ENCODE measurements at places on chromosomes 7 and 10.

DNA sequence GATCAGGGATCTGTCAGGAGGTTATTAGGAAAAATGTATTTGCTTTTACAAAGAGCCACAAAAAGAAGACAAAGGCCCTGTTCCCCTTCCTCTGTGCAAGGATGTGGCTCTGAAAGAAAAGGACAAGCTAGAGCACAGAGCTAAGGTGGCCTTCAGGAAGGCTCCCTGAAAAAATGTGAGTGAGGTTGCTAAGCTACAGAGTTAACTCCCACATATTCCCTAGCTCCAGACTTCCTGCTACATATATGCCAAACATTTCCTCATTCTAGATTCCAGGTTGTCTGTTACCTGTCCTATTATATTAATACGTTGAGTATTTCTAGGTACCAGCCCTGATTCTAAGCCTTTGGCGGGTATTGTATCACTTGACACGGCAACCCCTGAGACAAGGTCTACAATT is 369.0 kb downstream of the PARD3 start:
- no peak for DNase-seq

DNA sequence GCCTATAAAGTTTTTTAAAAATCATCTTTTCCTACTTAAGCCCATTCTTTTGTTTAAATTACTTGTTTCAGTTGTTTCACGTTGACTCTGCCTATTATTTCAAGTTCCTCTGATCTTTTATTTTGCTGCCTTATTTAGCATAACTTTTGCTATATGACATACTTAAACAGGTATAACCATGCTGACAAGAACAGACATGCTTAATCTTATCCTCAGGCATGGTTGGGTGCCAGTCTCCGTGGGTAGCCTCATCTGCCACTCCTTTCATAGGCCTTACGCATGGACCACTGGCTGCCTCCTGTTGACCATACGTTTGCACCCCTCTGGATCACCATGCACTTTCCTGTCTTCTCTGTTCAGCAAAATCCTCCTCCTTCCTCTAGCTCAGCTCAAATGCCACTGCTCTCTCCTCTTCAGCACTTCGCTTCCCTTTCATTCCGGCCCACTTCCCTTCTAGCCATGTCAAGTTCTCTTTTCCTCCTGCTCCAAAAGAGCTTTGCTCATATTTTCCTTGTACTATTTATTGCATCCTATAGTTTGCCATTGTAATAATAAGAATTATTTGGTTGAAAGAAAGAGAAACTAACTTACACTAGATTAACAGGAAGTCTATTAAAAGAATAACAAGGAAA is 10.0 kb upstream of the TSPAN33 start:
- no peak for DNase-seq

GRCh38 chr7:155947051-155947450 is 134.8 kb upstream of the SHH start:
- DNase-seq: no peak

DNA sequence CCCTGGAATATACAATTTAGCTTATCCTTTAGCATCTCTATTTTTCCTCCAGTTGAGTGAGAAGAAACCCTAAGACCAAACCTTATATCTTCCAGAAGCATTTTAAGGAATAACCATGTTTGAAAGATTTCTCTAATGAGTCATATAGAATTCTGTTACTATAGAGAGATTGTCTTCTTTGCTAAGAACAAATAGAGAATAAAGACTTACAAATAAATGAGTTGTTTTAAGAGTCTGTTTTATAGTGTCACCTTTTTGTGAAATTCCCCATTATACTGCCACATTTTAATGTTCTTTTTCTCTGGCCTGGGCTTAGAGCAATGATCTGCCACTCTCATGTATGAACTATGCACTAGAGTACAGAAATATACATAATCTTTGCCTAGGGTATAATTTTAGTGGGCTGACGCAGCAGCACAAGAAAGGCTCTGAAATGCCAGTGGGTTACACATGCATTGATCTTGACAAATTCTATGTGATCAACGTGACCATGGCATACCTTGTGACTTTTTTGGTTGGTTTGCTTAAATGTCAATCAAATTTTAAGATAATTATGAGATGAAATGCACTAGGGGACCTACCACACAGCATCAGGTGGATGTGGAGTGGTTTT is 145.1 kb upstream of the MKLN1 start:
- no peak for DNase-seq

DNA sequence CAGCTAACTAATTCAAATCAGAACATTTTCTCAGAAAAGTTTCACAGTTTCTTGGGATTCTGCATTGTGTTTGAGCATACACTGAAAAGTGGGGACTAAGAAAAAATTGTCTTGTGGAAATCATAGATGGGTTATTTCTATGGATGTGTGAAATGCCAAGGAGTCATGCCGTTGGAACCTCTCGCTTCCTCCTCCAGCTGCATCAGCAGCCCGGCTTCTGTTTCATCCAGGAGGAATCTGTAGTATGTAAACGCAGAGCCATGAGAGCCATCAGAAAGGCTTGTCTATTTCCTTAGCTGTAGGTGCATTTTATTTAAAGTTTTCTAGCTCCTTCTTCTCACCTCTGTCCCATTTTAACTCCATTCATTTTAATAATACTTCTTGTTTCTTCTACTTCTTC is 1144.1 kb downstream of the GATA3 start:
- no peak for DNase-seq

GRCh38 chr7:84261509-84261908 is 66.9 kb upstream of the SEMA3A start:
- no peak for DNase-seq

DNA sequence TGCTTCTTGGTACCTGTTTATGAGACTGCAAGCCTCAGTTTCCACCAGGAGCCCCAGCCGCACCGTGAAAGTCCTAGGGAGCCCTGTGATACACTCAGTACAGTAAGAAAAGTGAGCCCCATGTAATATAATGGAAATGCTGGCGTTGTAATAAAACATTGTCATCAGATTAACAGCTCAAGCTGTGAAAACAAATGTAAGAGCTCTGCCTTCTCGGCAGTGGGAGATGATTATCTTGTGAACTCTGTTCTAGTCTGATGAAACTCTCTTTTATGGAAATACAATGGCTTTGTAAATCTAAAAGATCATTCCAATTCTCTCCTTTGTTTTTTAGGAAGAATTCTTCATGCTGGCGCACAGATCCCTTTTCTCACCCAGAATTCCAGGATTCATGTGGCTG is 299.9 kb downstream of the ABCA13 start:
- DNase-seq: no peak

DNA sequence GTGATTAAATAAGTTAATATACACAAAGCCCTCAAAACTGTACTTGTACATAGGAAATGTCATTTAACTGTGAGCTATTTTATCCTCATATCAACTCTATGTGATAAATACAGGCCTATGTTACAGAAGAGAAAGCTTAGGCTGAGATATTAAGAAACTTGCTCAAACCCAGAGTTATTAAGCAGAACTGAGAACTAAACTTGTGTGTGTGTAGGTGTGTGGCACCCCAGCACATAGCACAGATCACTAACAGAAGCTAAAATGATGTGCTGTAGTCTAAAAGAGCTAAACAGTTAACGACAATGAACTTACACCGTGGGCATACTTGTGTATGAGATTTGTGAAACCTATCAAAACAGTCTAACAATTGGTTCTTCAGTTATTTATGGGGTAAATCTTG is 34.5 kb downstream of the MTPN start:
- no peak for DNase-seq

GRCh38 chr10:22527520-22527919 is 182.2 kb downstream of the SPAG6 start:
- no peak for DNase-seq

GRCh38 chr7:23315366-23315765 is 16.2 kb downstream of the MALSU1 start:
- DNase-seq: no peak

- DNase-seq: no peak
These were observed 73.2 kb downstream of the SPDYE5 start for GRCh38 chr7:75565132-75565837.

DNA sequence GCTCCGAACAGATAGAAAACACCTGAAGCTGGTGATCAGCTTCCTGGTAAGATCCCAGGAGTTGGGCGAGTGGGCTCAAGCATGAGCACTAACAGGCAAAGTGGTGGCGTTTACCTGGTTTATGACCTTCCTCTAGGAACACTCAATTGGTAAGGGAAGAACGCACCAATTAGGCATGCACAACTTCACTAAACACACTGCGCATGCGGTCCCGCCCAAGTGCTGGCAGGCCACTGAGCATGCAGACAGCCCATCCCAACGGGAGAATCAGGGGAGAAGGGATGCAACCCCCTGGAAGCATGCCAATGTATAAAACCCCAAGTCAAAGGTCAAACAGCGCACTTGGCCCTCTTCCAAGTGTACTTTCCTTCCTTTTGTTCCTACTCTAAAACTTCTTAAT is 70.4 kb downstream of the LYZL2 start:
- DNase-seq: no peak

- DNase-seq: no peak
These were observed 25.5 kb downstream of the PRR15 start for GRCh38 chr7:29588900-29589696.

- DNase-seq: no peak
These were observed 3.8 kb downstream of the WDR91 start for GRCh38 chr7:135207406-135208101.

DNA sequence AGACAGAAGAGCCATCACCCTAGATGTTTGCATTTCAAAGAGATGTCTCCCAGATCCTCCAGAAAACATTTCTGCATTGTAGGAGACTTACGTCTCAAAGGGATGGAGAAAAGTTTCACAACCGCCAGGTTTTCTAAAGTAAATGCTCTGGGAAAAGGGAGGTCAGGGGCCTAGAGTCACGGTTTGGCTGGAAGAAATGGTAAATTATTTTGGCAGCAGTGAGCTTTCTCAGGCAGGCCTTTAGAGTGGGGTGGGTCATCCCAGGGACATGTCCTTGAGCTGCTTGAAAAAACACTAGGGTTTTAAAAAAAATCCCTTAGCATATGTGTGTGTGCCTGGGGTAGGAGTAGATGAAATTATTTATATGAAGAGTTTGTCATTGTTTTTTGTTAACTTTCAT is 728.8 kb downstream of the TYW1 start:
- no peak for DNase-seq

DNA sequence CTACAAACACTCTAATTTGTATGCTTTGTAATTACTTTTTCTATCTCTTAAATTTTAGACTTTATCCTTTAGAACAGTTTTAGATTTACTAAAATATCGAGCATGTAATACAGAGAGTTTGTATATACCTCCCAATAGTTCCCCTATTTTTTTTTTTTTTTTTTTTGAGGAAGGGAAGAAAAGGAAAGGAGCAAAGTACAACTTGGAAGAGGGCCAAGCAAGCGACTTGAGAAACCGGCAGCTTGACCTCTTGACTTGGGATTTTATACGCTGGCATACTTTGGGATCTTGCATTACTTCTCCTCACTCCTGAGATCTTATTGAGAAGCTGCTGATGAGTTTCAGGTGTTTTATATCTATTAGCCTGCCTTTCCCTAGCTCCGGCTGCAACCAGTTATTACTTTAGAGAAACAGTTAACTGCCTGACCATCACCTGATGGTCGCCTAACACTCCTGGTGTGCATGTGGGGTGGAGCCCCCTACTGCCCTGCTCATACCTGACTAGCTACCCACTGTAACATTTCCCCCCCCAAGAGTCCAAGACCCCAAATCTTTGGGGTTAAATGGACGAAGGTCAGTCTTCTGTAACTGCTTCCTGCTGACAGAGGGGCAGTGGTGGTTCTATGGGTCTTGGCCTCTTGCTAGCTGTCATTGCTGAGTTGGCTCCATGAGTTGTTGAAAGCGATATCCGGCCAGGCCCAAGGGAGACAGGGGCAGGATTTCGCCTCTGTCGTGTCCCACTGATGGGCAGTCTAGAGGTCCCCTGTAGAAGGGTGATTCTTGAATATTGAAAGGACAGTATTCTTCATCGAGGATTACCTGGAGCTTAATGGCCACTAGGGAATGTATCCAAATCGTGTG is 28.5 kb downstream of the MKLN1 start:
- no peak for DNase-seq

- DNase-seq: no peak
These were observed 252.2 kb downstream of the WDR37 start for GRCh38 chr10:1308173-1308961.

DNA sequence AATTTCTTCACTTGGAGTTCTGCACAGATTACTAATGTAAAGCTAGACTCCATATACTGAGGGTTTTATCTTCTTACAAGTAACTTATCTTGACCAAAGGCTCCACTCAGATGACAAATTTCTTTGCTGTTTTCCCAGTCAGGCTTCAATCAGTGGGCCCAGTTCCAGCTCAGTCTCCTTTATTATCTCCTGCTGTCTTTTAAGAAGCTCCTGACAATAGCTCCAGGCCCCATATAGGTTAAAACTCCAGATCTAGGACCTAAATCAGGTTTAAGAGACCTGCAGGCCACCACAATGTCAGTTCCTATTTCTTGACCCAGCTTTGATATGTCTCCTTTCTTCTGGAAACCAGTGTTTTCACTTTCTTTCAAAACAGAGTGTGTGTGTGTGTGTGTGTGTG is 165.2 kb downstream of the RELN start:
- no peak for DNase-seq

DNA sequence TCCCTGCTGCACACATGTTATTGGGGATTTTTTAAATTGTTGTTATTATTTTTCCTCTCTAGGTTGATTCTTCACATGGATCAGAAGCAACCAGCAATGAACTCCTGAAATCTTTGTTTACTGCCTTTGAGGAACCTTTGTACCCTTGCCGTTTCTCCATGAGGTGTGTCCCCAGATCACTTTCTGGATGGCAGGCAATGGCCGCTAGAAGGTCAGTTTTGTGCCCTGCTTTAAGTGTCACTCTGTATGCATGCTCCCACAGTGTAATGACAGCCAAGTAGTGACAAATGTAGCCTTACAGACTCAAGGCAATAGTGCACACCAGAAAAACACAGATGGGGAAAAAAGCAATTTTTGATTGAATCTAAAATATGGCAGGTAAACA is 47.7 kb upstream of the NRP1 start:
- no peak for DNase-seq

DNA sequence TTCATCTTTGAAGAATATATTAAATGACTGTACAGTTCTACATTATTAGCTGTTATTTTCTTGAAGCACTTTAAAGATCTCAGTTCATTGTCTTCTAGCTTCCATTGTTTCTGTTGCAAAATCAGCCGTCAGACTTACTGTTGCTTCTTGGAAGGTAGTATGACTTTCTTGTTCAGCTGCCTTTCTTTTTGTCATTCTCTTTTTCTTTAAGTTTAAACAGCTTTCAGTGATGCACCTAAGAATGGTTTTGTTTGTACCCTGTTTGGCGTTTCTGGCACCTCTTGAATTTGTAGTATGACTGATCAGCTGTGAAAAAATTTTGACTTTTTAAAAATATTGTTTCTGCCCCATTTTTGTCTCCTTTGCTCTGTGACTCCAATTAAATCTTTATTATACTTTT is 9.3 kb downstream of the MKLN1 start:
- no peak for DNase-seq

- DNase-seq: no peak
These were observed 12.3 kb downstream of the KCNIP2 start for GRCh38 chr10:101831169-101831811.

Measured in activated T-helper 9 cell treated with anti-CD3 and anti-CD28 coated beads, Interleukin-2, amount 50 U/mL, for 16 hours (primary cell).